ENCODE measurements at places on chromosomes 1 and 21. TPM values are rescaled to one million over a fixed set of nuclear protein-coding genes. Genes with fewer than 3 reads are reported as not detected.

RGS1 gene
- polyA plus RNA-seq, result 17.4 TPM

ACTL8 gene
- polyA plus RNA-seq, result not detected

CLCA4 gene
- polyA plus RNA-seq, result not detected

CRYBG2 gene
- polyA plus RNA-seq, result not detected

PLEKHG5 gene
- polyA plus RNA-seq, result 9.1 TPM

Data from muscle of arm (tissue), 14 donors.